ENCODE measurements at places on chromosomes 16 and 17.

DNA sequence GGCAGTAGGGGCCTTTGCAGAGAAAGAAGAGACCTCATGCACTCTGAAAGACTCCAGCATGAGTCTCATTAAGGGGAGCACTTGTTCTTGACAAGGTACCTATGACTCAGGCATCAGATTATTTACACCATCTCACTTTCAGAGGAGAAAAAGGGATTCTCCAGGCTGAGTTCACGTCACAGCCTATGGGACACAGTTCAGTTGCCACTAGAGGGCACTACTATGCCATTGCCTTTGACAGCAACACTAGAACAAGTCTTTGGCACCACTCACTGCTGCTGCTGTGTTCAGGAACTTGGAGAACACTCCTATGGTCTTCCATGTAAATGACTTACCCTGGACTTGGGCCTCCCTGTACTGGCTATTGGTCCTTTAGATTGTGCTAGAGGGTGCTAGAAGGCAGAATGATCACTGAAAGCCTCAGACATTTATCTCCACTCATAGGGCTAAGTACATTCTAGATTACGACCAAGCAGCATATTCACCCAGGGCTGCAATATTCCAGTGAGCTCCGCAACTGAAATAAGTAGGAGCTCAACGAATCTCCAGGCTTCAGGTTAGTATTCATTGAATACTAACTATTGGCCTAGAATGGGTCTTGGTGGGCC, 225.1 kb upstream of the CA10 start:
- peak; percentile 67 for DNase-seq

DNA sequence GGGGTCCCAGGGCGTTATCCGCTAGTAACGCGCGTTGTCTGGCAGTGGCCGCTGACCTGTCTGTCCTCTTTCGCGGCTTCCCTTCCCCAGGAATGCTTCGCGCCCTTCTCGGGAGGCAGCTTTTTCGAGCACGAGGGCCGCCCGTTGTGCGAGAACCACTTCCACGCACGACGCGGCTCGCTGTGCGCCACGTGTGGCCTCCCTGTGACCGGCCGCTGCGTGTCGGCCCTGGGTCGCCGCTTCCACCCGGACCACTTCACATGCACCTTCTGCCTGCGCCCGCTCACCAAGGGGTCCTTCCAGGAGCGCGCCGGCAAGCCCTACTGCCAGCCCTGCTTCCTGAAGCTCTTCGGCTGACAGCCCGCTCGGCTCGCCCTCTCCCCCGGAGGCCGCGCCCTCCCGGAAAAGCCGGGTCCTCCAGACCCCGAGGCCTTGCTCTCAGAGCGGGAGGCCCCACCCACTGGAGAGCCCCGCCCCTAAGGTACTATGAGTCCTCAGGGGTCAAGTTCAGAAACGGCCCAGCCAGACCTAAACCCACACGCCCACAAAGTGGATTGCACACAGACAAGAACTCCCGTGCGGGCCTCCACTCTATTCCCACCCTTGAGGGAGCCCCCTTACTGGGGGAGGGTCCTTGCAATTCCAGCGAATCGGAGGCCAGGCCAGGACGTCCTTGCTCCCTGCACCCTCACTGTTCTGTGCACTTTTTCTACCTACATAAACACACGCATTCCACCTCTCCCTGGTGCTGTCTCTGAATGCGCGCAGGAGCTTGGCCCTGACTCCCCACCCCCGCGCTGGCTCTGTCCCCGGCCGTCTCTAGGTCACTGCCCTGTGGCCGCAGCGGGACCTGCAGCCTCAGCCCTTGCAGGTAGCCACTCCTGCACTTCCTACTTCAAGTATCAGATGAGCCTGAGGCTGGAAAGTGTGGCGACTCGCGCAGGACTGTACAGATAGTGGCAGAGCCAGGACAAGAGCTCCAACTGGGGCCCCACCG, 5.4 kb upstream of the SLC5A2 start:
- DNase-seq: peak; percentile 17

GRCh38 chr17:27216836-27217235, 77.1 kb upstream of the WSB1 start:
- DNase-seq: no peak

DNA sequence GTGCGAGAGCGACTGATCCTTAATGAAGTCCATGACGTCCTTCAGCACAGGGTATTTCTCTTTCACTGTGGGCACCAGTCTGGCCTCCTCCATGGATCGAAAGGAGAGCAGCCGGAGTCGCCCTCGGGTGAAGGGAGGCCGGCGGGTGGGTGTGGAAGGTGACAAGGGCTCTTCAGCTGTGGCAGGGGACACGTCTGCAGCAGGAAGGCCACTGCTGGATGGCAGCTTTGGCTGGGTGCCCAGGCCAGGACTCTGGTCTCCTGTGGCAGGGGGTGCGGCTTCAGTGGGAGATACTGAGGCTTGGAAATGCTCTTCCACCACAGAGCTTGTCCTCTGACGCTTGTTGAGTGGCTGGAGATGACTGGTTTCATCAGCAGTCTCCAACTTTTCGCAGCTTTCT, 78.5 kb downstream of the ZZEF1 start:
- DNase-seq: no peak

- peak; percentile 71 for DNase-seq
Observed at GRCh38 chr17:76145231-76146052, 4.4 kb upstream of the FOXJ1 start.

DNA sequence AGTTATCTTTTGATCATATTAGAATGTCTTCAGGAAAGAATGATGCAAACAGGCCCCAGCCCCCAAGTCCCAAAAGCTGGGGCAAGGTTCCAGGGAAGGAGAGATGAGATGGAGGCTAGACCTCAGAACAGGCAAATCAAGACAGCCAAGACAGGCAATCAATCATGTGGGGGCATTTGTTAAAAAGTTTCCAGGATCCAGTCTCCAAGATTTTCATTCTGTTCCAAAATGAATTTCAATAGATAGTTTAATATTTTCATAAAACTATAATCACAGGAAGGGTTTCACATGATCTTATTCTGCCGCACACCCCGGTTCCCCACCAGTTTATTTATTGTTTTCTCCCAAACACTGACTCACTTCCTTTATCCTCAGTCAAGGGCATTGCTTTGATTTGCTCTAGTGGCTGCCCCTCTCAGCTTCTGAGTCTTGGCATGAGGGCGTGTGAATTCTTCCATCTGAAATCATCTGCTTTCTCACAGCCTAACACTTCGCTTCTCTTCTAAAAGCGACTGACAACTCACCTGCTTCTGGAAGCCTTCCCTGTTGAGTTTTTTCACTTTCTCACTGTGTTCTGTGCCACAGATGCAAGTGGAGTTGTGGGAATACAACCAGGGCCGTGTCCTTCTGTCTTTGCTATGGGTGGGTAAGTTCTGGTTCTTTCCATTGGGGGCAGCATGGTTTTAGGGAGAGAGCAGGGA, 12.2 kb upstream of the TERF2 start:
- no peak for DNase-seq

- DNase-seq: no peak
Observed at GRCh38 chr16:64858076-64858475, 263.8 kb downstream of the CDH11 start.

GRCh38 chr17:33055746-33056145, 64.1 kb downstream of the SPACA3 start:
- no peak for DNase-seq

DNA sequence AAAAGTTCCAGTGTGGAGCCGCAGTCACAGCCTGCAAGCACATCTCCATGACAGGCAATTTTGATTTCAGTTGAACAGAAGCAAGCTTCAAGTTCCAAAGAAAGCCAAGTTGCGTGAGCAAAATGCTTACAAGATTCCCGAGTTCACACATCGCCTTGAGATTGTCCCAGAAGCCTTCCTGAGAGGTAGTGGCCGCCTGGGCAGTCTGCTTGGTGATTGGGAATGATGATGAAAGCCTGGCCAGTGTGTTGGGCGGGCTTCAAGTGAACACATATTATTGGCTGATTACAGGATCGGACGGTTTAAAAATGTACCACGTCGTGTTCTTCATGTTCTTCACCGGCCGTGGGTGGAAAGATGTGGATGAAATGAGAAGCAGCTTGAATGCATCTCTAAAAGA, 185.5 kb downstream of the FOXL1 start:
- DNase-seq: no peak

- DNase-seq: no peak
Observed at GRCh38 chr17:61411011-61411260, 11.3 kb downstream of the TBX2 start.

DNA sequence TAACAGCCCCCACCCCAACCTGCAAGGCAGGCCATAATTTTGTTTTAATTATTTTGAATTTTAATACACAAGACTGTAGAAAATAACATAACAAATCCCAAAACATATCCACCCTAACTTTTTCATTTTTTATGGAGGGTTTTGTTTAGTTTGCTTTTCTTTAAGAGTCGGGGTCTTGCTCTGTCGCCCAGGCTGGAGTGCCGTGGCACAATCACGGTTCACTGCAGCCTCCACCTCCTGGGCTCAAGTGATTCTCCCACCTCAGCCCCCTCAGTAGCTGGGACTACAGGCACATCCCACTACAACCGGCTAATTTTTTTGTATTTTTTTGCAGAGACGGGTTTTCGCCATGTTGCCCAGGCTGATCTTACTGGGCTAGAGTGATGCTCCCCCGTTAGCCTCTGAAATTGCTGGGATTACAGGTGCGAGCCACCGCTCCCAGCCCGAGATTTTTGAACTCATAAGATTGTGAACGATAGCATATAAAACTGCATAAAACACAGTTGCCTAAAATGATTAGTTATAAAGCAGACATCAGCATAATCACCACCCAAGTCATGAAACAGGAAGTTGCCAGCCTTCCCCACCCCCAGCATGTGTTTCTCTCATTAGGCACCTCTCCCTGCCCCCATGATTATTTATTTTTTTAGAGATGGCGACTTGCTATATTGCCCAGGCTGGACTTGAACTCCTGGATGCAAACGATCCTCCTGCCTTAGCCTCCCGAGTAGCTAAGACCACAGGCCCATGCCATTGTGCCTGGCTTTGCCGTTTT, 13.6 kb upstream of the DOC2B start:
- DNase-seq: no peak

GRCh38 chr16:66386629-66387622, 20.4 kb downstream of the CDH5 start:
- DNase-seq: no peak

DNA sequence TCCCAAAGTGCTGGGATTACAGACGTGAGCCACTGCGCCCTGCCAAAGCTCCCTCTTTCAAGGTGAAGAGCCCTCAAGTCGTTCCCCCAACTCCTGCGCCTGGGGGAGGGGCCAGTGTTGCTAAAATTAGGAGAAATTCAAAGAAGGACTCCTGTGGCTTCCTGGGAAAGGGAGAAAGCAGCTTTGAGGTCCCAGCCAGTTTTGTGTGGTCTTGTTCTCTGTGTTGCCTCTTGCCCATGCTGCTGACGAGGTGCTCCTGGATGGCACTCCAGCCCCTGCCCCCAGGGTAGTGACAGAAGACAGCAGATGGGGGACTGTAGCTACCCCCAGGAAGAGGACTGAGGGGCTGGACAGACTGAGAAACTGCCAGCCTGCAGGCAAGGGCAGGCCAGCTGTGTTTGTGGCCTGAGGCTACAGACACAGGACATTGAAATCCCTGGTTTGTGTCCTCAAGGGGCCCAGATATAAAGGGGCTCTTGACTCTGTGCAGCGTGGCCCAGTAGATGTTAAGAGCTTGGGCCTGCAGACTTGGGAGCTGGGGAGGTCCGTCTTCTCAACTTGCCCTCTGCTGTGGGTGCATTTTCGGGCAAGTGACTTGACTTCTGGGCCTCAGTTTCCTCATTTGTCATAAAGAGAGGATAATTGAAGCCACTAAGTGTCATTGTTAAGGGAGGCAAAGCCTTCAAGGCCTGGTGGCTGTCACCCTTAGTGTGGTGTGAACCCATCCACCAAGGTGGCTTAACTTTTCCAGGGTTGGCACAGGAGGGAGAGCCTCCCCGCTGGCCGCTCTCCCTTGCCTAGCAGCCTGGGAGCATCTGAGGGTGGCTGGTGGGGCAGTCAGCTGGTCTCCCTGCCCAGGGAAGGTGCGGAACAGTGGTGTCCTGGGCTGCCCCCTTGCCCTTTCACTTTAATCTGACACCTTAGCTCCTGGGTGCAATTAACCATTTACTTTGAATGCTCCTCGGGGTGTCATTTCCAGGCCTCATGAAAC, 4.1 kb downstream of the UBALD2 start:
- DNase-seq: no peak

- DNase-seq: no peak
Observed at GRCh38 chr17:75124041-75124818, 7.3 kb downstream of the NT5C start.

DNA sequence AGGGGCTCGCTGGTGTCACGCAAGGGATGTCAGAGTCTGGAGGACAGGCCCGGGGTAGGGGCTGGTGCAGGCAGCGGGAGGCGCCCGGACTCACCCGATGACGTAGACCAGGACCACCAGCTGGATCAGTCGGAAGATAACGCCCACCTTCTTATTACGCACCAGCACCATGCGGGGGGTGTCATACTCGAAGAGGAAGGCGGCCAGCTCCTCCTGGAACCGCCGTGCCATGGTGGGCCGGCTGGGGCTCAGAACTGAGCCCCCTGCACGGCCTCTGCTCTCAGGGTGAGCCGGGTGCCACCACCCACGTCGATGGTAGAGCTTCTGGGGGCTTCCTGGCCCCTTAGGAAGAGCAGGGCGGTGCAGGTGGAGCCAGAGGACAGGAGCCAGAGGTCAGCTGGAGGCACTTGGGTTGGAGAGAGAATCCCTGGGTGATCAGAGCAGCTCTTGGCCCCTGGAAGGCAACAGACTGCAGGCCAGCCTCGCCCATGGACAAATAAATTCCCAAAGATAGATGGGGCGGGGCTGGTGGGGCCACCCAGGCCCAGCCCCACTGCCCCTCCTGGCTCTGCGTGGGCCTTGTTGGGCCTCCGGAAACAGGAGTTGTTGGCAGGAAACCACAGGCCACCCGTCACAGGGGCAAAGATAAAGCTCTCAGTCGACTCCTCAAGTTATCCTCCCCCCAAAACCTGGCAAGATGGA, at the start of gene P2RX1:
Gene P2RX1, minus strand, starts transcription at position 471 of the 702 bp plus-strand sequence. Its CDS starts 240 bp downstream, at position 231.
- peak; percentile 74 for DNase-seq

- peak; percentile 46 for DNase-seq
Observed at GRCh38 chr17:44198721-44199552, 747 bp downstream of the ATXN7L3 start.

Measured in MM.1S (cell line).